MCF 10A (cell line): ENCODE measurements at places on chromosomes 12 and 14. TPM values are rescaled to one million over a fixed set of nuclear protein-coding genes. Genes with fewer than 3 reads are reported as not detected.

DNA sequence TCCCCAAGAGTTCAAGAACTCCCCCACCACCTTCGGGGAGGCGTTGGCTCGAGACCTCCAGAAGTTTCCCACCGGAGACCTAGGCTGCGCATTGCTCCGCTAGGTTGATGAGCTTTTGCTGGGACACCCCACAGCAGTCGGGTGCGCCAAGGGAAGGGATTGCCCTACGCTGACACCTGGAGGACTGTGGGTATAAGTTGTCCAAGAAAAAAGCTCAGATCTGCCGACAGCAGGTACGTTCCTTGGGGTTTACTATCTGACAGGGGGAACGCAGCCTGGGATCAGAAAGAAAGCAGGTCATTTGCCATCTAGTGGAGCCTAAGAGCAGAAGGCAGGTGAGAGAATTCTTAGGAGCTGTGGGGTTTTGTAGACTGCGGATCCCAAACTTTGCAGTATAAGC, 98.8 kb downstream of the FRMD6 start:
- DNase-seq = peak; percentile 8

- peak; percentile 34 for DNase-seq
These were observed 498.4 kb downstream of the RMST start for GRCh38 chr12:97960741-97961608.

GRCh38 chr12:85559536-85559935, 276.7 kb downstream of the RASSF9 start:
- DNase-seq = no peak

- DNase-seq = no peak
These were observed 9.9 kb downstream of the DHRS2 start for GRCh38 chr14:23645812-23646647.

GRCh38 chr12:130198663-130199060, 36.4 kb downstream of the FZD10 start:
- no peak for DNase-seq

DNA sequence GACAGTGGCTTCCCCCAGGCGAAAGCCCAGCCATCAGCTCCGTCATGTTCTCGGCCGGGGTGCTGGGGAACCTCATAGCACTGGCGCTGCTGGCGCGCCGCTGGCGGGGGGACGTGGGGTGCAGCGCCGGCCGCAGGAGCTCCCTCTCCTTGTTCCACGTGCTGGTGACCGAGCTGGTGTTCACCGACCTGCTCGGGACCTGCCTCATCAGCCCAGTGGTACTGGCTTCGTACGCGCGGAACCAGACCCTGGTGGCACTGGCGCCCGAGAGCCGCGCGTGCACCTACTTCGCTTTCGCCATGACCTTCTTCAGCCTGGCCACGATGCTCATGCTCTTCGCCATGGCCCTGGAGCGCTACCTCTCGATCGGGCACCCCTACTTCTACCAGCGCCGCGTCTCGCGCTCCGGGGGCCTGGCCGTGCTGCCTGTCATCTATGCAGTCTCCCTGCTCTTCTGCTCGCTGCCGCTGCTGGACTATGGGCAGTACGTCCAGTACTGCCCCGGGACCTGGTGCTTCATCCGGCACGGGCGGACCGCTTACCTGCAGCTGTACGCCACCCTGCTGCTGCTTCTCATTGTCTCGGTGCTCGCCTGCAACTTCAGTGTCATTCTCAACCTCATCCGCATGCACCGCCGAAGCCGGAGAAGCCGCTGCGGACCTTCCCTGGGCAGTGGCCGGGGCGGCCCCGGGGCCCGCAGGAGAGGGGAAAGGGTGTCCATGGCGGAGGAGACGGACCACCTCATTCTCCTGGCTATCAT, 663 bp downstream of the PTGER2 start:
- DNase-seq = no peak

- DNase-seq = no peak
These were observed 183.0 kb downstream of the ERC1 start for GRCh38 chr12:1173781-1174617.

DNA sequence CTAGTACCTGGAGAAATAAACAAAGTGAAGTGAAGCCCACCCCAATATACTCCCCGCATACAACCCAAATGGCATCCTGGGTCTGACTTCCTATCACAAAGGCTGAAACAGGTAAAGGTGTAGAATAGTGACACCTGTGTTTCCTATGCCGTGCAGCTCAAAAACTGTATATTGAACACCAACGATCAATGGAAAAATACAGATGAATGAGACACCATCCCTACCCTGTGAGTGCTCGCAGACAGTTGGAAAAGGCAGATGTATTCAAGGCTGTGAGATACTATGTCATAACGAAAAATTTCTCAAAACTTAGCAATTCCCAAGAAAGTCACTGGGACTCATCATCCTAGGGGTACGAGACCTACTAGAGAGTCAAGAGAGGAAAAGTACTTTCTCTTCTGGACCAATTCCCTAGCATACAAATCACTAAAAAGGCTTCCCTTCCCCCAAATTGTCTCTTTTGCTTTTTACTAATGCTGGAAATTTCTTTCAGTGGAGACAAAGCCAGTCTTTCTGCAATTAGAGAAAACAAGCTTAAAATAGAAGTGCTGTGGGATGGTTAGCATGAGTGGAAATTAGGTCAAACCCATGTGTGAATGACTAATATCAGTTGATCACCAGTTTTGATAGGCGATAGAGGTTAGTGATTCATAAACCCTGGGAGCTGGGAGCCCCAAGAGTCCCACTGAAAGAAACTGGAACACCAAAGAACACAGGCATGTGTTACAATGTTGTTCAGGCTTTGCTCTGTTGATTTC, 249.7 kb downstream of the SPTSSA start:
- no peak for DNase-seq

DNA sequence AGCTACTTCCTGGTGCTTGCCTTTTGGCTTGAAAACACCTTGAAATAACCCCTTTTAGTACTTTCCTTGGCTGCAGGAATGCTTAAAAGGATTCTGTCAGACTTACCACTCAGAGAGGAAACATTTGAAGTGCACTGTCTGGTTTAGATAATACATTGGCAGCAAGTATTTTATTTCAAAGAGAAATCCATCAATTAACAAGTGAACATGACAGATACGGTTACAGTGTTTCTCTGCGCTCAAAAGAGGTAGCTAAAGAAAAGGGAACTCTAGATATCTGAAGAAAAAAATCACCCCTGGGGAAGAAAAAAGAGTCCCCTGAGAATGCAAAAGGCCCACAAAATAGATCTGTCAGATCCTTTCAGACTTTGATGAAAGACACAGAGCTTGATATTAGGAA, 421.9 kb downstream of the LRFN5 start:
- DNase-seq = no peak

DNA sequence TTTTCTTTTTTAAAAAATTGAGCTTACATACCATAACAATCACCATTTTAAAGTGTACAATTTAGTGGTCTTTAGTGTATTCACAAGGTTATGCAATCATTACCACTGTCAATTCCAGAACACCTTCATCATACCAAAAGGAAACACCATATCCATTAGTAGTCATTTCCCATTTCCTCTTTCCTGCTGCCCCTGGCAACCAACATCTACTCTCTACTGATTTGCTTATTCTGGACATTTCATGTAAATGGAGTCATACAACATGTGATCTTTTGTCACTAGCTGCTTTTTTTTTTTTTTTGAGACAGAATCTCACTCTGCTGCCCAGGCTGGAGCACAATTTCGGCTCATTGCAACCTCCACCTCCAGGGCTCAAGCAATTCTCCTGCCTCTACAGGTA, 66.8 kb upstream of the CFL2 start:
- peak; percentile 46 for DNase-seq

DNA sequence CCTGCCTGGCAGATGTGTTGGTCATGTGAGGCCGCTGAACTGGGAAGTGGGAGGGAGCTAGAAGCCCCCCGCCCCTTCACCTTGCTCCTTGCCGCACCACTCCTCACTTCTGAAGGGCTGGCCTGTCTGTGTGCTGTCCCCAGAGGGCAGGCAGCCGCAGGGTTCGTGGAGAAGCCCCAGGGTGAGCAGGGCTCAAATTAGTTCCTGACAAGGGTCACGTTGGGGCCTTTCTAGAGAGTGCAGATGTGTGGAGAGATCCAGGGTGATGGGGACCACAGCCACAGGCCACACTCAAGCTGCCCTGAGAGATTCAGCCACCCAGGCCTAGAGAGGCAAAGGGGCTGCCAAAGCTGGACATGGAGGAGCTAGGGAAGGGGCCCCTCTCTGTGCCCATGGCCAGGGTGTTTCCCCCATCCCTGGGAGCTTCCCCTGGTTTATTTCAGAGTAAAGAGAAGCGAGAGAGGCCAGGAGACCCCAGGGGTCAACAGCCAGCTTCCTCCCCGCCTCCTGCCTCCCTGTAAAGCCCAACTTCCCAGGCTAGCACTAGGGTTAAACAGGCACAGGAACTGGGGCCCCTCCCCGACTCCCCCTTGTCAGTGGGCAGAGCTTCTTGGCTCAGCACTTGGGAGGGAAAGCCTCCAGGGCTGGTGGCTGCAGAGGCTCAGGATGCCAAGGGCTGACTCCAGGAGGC, 16.2 kb downstream of the SLC25A29 start:
- DNase-seq = no peak

GRCh38 chr12:68455691-68456345, 123.7 kb upstream of the MDM1 start:
- no peak for DNase-seq

GRCh38 chr12:47586952-47587669, 118.7 kb downstream of the RPAP3 start:
- DNase-seq = no peak

GRCh38 chr12:4591180-4591687, 29.2 kb downstream of the DYRK4 start:
- no peak for DNase-seq

GRCh38 chr14:81436296-81437138, 36.4 kb upstream of the STON2 start:
- peak; percentile 81 for DNase-seq

GRCh38 chr12:95546491-95546813, 4.8 kb downstream of the USP44 start:
- DNase-seq = no peak

- DNase-seq = no peak
These were observed 85.4 kb upstream of the TMEM260 start for GRCh38 chr14:56494167-56494566.

DNA sequence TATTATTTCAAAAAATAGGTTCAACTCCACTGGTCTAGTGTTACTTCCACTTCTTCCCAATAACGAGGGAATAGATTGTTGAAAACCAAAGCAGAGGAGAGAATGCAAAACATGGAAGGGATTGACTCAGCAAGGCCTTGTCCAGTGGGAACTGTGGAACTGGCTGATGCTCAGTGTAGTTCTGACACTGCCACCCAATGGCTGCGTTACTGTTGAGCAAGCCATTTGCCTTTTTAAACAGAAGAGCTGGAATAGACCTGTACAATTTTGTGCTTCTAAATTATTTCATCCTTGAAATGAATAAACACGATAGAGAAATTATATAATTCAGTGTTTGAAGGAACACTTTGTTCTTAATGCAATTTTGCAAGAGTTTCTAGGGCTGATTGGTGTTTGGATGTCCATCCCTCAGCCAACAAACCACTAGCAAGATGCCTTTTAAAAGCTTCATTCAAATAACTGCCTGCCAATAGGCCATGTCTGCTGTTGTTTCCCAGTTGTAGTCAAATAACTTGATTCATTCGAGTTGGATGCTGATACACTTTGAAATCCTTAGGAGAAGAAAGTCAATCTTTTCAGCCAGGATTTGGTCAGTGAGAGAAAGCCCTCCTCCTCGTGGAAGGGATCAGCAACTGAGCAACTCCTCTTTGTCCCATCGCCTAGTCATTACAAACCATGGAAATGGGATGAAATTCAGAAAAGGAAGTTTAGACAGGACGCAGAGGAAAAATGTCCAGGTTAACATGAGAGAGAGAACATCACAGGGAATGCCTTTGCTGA, 7.3 kb upstream of the MGP start:
- DNase-seq = peak; percentile 16

DNA sequence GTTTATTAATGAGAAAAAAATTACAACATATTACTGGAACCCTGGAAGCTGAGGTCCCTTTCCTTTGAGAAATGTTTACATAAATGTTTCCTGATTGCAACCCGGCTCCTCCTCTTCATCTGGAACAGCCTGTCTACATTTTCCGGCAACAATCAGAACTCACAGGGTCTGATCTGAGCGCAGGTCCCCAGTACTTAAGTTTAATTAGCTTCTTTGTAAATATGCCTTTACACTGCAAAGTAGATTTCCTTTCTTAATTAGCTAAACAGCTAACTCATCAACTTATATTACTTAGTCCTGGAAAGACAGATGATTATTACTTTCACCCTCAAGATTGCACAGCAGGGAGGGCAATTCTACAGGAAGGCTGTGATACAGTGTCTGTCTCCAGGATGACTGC, 213.0 kb downstream of the MON2 start:
- DNase-seq = no peak

DNA sequence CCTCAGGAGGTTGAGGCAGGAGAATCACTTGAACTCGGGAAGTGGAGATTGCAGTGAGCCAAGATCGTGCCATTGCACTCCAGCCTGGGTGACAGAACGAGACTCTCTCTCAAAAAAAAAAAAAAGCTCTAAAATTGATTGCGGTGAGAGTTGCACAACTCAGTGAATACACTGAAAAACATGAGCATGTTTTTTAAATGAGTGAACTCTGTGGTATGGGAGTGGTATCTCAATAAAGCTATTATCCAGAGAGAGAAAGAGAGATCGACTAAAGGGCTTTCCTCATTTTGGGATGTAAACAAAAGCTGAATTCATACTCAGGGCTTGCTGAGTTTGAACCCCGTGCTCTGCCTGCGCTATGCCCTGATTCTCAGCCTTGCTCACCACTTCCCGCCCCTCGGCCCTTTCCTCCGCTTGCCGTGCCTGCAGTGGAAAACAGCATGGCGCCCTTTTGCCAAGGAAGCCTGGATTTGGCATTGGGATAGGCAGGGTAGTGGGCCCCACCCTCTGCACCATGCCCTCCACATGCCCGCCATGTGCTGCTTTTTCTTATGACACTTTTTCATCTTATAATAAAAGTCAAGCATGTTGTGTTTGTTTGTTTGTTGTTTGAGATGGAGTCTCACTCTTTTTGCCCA, 102.5 kb downstream of the LGMN start:
- peak; percentile 75 for DNase-seq

- no peak for DNase-seq
These were observed 323.8 kb upstream of the SYT1 start for GRCh38 chr12:78540606-78541336.

- no peak for DNase-seq
These were observed 71.9 kb upstream of the TCL1B start for GRCh38 chr14:95614349-95614748.

DNA sequence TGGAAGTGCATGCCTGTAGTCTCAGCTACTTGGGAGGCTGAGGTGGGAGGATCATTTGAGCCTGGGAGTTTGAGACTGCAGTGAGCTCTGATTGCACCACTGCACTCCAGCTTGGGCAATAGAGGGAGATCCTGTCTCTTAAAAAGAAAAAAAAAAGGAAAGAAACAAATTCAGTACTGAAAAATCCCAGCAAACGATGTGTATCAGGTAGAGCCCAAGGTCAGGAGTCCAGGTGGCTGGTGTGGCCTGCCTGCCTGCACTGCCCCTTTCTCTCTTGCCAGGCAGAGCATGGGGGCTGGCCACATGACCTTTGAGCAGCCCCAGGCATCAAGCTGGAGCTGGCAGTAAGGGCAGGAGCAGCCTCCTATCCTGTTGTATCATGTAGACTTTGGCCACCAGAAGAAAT, 31.8 kb downstream of the ELK3 start:
- no peak for DNase-seq

APOF gene
- not detected in 2 replicates for total RNA-seq

SYT1 gene
- total RNA-seq = 7.4 and 10.4 TPM in 2 replicates

MYO1A gene
- 0.12 and 0.42 TPM in 2 replicates for total RNA-seq

SLC38A4 gene
- 0.12 TPM in 1 of 2 replicates, not detected in the other for total RNA-seq

FBXO21 gene
- total RNA-seq = 33.4 and 45.3 TPM in 2 replicates

NRXN3 gene
- not detected in 2 replicates for total RNA-seq

DENND5B gene
- total RNA-seq = 18.6 and 26.7 TPM in 2 replicates

CPNE6 gene
- total RNA-seq = not detected in 2 replicates

ADAM21 gene
- 0.37 and 0.59 TPM in 2 replicates for total RNA-seq

TRHDE gene
- total RNA-seq = not detected in 2 replicates

PTPRO gene
- total RNA-seq = 0.74 and 2.2 TPM in 2 replicates
